ENCODE measurements at places on chromosomes 3 and 15. TPM values are rescaled to one million over a fixed set of nuclear protein-coding genes. Genes with fewer than 3 reads are reported as not detected.

DNA sequence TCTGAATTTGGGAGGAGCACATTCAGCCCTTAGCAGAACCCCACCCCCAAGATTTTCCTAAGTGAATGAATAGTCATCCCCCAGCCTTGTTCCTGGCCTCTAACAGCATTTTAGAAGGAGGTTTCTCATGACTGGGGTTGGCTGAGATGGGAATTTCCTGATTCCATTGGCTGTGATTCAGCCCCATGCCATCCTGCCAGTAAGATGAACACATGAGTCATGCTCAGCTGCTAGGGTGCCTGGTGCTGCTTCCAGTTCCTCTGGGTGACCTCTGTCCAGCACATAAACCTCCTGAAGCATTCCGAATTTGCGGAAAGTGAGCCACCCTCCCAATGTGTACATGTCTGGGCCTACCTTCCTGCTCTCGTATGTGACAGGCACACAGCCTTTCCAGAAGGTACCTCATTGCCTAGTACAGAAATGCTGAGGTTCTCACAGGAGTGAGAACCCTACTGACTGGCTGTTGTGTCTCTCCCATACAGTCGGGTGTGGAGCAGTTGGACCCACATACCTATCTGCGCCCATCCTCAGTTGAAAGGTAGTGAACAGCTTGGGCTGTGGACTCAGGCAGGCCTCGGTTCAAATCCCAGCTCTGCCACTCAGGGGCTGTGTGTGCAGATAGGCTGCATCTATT, 91.7 kb downstream of the APBA2 start:
- DNase-seq: peak; percentile 91

DNA sequence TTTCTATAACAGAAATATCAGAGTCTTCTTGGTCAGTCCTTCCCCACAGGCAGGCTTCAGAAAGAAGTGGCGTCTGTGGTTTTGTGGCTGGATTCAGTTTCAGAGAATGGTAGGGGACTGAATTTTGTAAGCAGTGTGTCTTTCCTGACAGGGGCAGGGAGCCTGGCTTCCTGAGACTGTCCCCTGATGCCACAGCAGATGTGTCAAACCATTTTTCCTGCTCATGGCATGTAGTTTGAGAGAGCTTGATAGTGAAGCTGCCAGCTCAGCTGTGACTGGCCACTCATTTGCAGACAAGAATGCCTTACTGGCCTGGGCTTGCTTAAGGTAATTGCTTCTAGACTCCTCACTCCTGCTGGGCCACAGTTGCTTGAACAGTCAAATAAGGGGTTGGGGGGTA, 26.4 kb downstream of the LARS2 start:
- no peak for DNase-seq

DNA sequence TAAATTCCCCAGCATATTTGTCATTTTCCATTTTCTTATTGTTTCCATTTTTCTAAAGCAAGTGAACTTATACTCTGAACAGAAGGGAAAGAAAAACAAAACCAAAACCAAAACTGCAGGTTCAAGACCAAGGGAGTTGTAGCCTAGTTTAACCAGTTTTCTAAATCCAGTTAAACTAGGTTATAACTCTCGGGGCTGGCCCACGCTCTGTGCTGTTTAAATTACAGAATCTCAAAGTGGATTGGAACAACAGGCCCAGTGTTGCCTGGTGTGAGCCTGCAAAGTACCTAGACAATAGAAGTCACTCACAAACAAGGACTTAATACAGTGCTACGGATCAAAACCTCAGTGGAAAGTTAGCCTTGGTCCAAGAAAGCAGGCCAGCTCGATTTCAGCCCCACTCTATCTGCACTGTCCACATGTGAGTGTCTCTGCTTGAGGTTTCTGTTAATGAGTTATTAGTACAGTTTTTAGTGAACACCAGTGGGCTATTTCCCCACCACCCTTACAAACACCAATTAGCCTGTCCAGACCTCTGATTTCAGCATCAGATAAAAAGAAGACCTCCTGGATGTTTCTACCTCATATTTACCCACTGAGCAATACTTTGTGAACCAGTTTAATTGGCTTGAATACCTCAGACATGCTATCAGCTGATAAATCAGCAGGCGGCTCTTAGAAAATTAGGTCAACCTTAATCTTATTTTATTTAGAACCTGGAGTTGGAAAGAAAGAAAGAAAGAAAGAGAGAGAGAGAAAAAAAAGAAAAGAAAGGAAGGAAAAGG, 93.8 kb upstream of the PDZRN3 start:
- no peak for DNase-seq

- DNase-seq: no peak
Measured at GRCh38 chr3:100170486-100170885, 56.2 kb upstream of the FILIP1L start.

GRCh38 chr3:78670094-78670493, 1097.7 kb downstream of the ROBO1 start:
- no peak for DNase-seq

The TEX55 gene
- not detected for total RNA-seq

The ATP10A gene
- 18.1 TPM for total RNA-seq

The DZIP1L gene
- total RNA-seq: 18.1 TPM

The BOC gene
- total RNA-seq: 2.8 TPM

The ITPKA gene
- 5.7 TPM for total RNA-seq

The MAP1A gene
- 37.3 TPM for total RNA-seq

Measured in SJSA1 (cell line).